ENCODE measurements at places on chromosomes 6 and 20. TPM values are rescaled to one million over a fixed set of nuclear protein-coding genes. Genes with fewer than 3 reads are reported as not detected.

GRCh38 chr6:36947570-36948351, 6.8 kb upstream of the PI16 start:
- H3K4me1 ChIP-seq: no peaks in the 10 kb centered on the region
- no peak overlapping the region for H3K27ac ChIP-seq
- no peak overlapping the region for H3K4me3 ChIP-seq
- H3K36me3 ChIP-seq: no peaks in the 10 kb centered on the region
- no peaks in the 10 kb centered on the region for H3K27me3 ChIP-seq

- no peaks in the 10 kb centered on the region for H3K36me3 ChIP-seq
- H3K27ac ChIP-seq: no peak overlapping the region
- H3K4me3 ChIP-seq: no peak overlapping the region
- H3K27me3 ChIP-seq: no peaks in the 10 kb centered on the region
- DNase-seq: no peak
These were observed 85.2 kb downstream of the ELOVL4 start for GRCh38 chr6:79862126-79862525.

DNA sequence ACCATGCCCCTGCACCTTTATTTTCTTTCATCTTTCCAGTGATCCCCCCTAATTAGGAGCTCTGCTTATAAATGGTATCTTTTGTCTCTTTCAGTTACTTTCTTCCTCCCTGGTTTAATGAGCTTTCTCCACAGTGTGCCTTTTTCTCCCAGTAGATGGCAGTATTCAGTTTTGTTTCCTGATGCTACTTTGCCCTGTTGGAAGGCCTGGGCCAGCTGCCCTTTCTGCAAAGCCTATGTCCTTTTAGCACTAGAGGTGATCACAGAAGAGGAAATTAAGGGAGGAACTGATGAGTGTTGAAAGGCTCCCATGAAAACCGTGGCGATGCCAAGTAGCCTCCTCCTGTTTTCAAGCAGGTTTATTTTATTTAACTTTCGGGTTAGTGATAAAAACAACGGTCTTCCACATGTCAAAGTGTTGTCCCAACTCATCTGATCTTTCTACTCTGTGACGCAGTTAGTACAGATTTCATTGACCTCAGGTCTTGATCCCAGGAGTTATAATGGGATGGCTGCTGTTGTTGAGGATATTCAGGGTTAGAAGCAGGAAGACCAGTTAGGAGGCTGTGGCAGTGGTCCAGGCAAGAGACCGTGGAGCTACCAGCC, 184.2 kb upstream of the BMP2 start:
- H3K27ac ChIP-seq: no peak overlapping the region
- DNase-seq: no peak

DNA sequence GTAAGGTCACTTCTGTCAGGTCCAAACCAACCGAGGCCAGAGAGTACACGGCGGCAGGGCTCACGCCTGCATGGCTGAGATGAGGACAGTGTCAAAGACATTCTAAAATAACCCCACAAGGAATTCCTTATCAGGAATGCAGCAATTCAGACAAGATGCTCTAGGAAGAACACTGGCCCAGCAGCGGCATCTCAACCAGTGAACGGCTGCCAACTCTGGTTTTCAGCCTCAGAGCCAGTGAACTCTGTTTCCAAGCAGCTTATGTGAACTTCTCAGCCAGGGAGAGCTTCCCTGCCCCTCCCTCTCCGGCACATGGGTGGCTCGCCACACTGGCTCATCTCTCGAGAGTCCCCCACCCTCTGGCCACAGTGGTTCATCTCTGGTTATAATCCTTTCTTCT, 36.9 kb downstream of the KCNQ2 start:
- H3K36me3 ChIP-seq: no peaks in the 10 kb centered on the region
- H3K27ac ChIP-seq: no peak overlapping the region
- no peaks in the 10 kb centered on the region for H3K27me3 ChIP-seq
- H3K4me3 ChIP-seq: no peak overlapping the region
- no peak for DNase-seq

DNA sequence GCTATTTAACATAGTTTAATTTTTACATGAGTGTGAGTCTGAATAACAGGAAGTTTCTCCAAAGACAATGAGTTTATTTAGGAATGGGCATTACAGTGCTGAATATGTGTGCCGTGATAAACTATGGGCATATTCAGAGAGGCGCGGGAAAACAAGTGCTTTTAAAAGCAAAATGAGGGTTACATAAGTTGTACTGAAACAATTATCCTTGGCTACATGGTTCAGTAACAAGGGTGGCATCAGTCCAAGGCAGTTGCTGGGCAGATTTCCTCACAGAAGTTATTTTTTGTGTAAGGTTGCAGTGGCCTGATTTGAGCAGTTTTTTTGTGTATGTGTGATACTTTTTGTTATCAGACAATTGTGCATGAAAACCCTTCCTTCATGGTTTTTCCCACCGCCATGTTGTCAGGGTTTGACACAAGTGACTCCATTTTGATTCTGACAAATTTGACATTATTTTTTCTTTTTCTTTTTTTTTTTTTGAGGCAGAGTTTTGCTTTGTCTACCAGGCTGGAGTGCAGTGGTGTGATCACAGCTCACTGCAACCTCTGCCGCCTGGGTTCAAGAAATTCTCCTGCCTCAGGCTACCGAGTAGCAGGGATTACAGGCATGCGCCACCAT, 22.3 kb upstream of the PXDC1 start:
- H3K27me3 ChIP-seq: no peaks in the 10 kb centered on the region
- H3K36me3 ChIP-seq: no peaks in the 10 kb centered on the region
- no peak overlapping the region for H3K4me3 ChIP-seq

DNA sequence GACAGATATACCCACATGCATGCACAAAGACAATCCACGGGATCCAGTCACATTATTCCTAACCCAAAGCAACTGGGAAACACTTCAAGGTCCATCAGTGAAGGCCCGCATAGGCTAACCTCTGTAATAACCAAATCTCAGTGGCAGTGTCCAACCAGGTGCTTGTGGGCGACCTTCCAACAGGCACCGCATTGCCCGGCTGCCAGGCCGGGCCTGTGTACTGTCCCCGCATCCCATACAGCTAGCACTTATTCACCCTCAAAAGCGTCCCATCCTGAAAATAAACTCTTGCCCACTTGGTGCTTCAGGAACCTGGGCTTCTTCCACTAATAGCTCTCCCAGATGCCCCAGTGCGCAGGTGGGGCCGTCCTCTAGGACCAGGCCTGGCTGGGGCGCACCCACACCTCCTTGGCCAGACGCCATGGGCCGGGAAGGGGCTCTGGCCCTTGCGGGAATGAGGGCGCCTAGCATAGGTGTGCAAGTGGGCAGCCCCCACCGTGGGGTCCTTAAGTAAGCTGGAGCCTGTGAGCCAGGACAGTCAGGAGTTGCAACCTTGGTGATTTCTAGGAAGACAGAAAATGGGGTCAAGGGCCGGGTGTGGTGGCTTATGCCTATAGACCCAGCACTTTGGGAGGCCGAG, 1.1 kb upstream of the ENTPD6 start:
- H3K36me3 ChIP-seq: no peaks in the 10 kb centered on the region
- no peaks in the 10 kb centered on the region for H3K27me3 ChIP-seq
- DNase-seq: peak; percentile 36
- peak overlapping the region; percentile 75 for H3K27ac ChIP-seq

The PNLDC1 gene
- total RNA-seq: 0.23 TPM

- DNase-seq: no peak
- H3K36me3 ChIP-seq: no peaks in the 10 kb centered on the region
- no peak overlapping the region for H3K27ac ChIP-seq
- H3K27me3 ChIP-seq: no peaks in the 10 kb centered on the region
These were observed 49.2 kb downstream of the HECA start for GRCh38 chr6:139184047-139184446.

- no peak overlapping the region for H3K27ac ChIP-seq
- H3K27me3 ChIP-seq: no peaks in the 10 kb centered on the region
- H3K4me3 ChIP-seq: no peak overlapping the region
- H3K36me3 ChIP-seq: no peaks in the 10 kb centered on the region
These were observed 132.4 kb downstream of the BMP7 start for GRCh38 chr20:57133926-57134650.

- no peak overlapping the region for H3K27ac ChIP-seq
- H3K36me3 ChIP-seq: no peaks in the 10 kb centered on the region
- no peak overlapping the region for H3K4me3 ChIP-seq
- no peaks in the 10 kb centered on the region for H3K27me3 ChIP-seq
- DNase-seq: no peak
- peaks cover 6% of the 10 kb centered on the region for H3K4me1 ChIP-seq
These were observed 30.4 kb downstream of the KCNB1 start for GRCh38 chr20:49452011-49452482.

GRCh38 chr6:39188098-39188450, 41.2 kb downstream of the KCNK5 start:
- H3K36me3 ChIP-seq: no peaks in the 10 kb centered on the region
- H3K4me1 ChIP-seq: no peaks in the 10 kb centered on the region
- H3K4me3 ChIP-seq: no peak overlapping the region
- no peak for DNase-seq
- H3K27ac ChIP-seq: no peak overlapping the region
- H3K27me3 ChIP-seq: no peaks in the 10 kb centered on the region

The OPN5 gene
- not detected for total RNA-seq

The HLA-DOA gene
- 1.1 TPM for total RNA-seq

DNA sequence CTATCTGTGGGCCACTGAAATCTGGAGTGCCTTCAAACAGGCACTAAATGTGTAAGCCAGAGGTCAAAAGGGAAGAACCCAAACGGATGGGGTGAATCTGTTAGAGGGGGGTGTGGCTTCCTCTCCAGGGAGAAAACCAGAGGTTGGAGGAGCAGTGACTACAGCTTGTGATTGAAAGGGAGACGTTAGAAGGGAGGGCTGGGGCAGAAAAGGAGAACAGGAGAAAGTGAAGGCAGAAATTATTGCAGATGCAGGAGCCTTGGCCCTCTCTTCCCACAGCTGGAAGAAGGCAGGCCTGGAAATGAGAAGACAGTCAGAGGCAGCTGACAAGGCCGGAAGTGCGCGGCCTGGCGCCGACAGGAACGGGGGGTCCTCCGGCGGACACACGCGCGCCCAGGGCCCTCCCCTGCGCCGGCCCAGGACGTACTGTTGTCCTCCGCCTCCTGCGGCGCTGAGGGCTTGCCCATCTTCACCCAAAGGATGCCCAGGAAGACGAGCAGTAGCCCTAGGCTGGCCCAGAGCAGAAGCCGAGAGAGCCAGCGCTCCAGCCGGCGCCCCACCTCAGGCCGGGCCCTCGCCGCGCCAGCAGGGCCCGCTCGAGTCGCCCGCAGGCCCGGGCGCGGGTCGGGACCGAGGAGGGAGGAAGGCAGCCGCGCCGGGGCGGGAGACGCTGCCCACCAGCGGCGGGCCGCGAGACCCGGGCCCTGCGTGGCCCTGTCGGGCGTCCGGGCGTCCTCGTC, 806 bp downstream of the LEMD2 start:
- H3K4me1 ChIP-seq: peaks cover 22% of the 10 kb centered on the region
- peak overlapping the region; percentile 99 for H3K27ac ChIP-seq
- H3K36me3 ChIP-seq: no peaks in the 10 kb centered on the region
- H3K27me3 ChIP-seq: no peaks in the 10 kb centered on the region

DNA sequence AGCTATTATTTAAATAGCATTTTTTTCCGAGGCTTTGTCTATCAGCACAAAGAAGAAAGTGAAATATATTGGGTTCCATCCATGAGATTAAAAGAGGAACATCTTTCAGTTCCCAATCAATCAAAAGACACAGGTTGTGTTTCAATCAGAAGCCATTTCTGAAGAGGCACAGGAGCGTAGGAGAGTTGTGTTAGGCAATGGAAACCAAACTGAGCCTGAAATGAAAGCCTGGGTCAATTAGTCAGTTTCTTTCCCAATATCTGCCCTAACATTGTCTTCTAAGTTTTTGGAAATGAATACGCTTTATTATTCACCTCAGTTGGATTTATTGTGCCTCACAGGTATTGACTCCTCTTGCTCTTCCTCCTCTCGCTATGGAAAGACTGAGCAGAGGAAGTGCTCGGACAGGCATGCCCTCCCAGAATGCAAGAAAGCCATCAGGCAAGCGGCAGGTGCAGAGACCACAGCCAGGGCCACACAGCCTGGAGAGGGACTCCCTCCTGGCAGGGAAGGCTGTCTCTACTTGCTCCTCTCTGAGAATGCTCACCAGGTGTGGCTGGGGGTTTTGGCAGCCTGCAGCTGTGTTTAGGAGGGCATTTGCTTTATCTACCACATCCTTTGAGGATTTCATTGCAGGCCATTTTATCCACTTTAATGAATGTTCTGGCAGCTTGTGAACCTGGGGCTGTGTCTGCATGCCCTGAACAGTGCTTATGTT, 100.8 kb upstream of the NEDD9 start:
- no peaks in the 10 kb centered on the region for H3K4me1 ChIP-seq
- no peaks in the 10 kb centered on the region for H3K36me3 ChIP-seq
- H3K4me3 ChIP-seq: no peak overlapping the region
- DNase-seq: no peak

DNA sequence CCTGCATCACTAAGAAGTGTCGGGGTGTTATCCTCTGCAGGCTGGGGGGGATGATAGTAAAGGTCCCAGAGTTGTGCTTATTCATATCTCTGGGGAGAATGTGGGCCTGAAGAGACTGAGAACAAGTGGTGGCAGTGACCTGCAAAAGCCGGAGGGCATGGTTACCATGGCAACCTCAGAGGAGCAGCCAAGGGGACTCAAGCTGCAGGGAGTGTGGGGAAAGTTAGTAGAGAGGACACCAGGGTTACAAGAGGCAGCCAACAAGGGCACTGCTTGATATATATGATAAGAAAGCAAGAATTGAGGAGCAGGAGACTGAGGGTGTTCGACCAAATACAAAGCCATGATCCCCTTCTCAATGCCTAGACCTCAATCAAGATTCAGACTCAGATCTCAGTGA, 46.1 kb downstream of the HLA-F start:
- no peaks in the 10 kb centered on the region for H3K27me3 ChIP-seq
- H3K27ac ChIP-seq: no peak overlapping the region
- H3K36me3 ChIP-seq: no peaks in the 10 kb centered on the region
- H3K4me3 ChIP-seq: no peak overlapping the region

The TRIM31 gene
- not detected for total RNA-seq

GRCh38 chr6:29744131-29744530, 20.9 kb downstream of the HLA-F start:
- H3K4me3 ChIP-seq: no peak overlapping the region
- H3K27ac ChIP-seq: no peak overlapping the region
- no peaks in the 10 kb centered on the region for H3K27me3 ChIP-seq
- no peak for DNase-seq
- H3K4me1 ChIP-seq: no peaks in the 10 kb centered on the region

DNA sequence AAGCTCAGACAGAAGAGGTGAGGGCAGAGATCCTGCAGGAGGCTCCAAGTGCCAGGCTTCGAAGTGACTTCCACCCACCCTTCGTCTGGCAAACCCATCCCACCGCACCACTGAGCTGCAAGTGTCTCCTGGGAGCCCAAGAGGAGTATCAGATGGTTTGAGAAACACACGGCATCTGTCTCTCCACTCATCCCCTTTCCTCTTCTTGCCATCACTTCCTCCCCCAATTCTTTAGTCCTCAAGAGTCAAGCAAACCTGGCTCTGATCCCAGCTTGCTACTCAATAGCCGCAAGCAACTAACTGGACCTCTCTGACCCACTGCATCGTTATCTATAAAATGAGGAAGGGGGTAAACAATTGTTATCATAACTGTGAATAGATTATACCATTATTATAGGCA, 142.1 kb downstream of the BMP7 start:
- DNase-seq: no peak
- H3K27ac ChIP-seq: no peak overlapping the region
- no peak overlapping the region for H3K4me3 ChIP-seq
- no peaks in the 10 kb centered on the region for H3K36me3 ChIP-seq
- H3K4me1 ChIP-seq: no peaks in the 10 kb centered on the region
- no peaks in the 10 kb centered on the region for H3K27me3 ChIP-seq

The OGFR gene
- total RNA-seq: 45.4 TPM
